ENCODE measurements at places on chromosomes 3 and 15.

DNA sequence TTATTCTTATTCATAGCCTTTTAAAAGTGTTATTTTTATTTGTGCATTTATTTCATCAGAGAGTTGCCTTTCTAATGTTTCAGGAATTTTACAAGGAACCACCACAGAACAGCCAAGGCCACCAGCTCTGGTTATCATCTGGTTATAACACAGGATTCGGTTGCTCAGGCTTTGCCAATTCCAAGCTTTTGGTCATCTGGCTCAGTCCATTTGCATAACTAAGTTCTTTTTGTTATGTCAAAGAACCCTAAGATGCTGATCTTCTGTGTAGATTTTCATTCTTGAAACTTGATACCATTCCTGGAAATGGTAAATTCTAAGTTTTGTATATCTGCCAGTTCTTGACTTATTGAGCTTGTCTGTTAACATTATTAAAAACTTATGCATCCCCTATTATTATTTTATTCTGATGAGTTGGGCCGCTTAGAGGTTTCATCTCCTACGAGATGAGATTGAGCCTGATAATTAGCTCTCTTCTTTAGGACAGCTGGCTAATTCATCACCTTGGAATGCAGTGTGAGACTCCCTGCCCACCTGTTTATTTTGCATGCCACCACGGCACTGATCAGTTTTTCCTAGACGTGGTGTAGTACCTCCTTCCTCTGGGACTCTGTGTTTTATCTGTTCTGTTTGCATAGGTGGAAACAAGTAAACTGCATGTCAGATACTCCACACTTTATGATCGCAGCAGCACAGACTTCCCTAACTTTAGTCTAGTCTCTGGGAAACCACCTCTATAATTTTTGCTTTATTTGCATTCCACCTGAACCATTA is 264.8 kb downstream of the SLCO3A1 start:
- no peak for DNase-seq

DNA sequence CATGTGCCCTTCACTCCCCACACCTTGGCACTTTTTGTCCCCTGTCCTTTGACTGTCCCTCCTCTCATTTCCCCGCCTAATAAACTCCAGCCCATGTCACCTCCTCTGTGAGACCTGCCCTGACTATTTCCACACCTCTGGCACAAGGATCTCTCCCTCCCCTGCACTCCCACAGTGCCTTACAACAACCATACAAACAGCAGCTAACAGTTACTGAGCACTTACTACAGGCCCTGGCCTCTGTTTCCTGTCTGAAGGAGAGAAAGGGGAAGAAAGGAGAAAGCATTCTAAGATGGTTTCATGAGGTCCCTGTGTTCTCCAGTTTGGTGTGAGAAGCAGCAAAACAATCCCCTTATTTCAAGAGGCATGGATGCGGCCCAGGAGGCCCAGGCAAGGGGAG is 20.0 kb upstream of the TRH start:
- no peak for DNase-seq

DNA sequence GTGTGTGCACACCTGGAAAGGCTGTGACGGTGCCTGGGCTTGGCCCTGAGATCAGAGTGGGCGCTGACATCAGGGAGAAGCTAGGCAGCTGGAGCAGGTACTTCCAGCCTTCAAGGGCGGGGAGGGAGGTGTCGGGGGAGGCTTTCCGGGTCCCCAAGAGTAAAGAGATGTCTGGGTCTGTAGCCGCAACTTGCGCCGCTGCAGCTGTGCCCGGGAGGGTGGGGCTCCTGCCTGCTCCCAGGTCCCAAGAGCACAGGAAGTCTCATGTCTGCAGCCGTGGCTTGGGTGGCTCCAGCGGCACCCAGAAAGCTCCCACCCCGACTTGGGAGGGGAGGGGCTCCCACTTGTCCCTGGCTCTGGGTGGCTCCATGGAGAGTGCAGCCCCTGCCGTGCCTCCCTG is 103.2 kb upstream of the BNIP2 start:
- DNase-seq: no peak

- DNase-seq: no peak
Measured at GRCh38 chr15:65390447-65390846, 12.6 kb upstream of the IGDCC3 start.

DNA sequence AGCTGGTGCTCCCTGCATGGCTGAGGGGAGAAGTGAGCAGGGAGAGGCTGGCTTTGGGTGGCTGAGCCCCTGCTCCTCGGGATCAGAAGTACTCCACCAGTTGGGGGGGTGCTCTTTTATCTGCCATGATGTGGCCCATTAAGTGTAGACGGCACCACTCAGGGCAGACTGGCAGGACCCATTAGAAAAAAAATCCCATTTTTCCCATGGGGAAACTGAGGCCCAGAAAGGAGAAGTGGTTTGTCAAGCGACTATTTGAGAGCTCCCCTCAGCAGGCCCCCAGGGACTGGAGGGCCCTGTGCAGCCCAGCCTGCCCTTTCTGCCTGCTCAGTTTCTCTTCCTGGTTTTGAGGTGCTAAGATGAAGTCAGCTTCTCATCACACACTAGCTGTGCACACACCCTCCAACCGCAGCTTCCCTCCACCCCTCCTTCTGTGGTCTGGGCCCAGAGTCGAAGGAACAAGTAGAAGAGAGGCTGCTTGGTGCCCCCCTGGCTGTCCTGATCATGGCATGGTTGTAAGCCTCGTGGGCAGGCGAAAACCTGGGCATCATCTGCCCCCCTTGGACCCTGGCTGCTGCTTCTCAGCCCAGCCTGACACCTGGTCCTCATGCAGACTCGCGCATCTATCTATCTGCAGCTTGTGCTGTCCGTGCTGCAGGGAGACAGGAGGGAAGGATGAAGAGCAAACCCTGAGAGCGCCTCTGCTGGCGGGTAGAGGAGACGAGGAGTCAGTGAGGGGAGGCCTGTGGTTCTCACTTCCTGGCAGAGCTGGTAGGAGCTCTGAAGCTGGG is 5.6 kb downstream of the CSK start:
- DNase-seq: no peak

- no peak for DNase-seq
Measured at GRCh38 chr15:78621810-78622402, 1.1 kb upstream of the CHRNA3 start.

DNA sequence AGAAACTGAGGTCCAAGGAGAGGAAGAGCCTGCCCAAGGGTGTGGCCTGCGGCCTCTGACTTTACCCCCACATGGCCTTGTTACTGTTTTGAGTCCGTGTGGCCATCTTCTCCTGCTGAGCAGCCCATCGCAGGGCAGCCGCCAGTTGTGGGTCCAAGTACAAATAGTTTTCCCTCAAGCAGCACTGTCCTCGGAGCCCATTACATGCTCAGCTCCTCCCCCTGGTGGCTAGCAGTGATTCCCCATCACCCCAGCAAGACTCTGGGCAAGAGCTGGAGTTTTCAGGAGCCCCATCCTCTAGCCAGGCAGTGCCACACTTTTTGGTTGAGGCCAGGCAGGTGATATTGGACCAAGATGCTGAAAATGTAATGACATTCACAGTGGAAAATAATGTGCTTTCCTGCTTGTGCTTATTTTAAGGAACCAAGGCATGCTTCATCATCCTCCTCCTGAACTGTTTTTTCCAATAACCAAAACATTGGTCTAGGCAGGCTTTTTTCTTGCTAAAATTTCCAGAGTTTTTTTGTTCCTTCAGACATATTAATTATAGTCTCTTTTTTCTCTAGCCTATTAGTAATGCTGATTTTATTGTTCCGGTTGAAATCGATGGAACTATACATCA is 23.2 kb upstream of the VILL start:
- DNase-seq: no peak

- DNase-seq: no peak
Measured at GRCh38 chr3:73332558-73332957, 271.1 kb downstream of the EBLN2 start.

DNA sequence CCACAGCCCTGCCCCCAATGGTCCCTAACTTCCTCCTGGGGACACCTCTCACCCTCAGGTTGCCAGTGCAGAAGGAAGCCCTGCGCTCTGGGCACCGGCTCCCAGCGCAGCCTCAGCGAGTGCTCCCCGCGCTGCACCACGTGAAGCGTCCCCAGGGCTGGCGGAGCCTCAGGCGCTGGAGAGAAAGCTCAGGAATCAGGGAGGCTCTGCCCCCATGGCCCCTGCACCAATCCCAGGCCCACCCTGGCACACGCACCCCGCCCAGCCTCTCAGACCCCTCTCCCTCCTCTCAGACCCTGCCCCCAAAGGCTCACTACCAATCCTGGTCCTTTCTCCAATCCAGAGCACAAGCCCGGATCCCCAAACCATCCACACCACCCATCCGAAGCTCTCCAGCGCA is 6.9 kb downstream of the COL7A1 start:
- DNase-seq: no peak

- no peak for DNase-seq
Measured at GRCh38 chr3:154786724-154787123, 293.4 kb upstream of the MME start.

GRCh38 chr3:103127737-103128136 is 692.9 kb downstream of the ZPLD1 start:
- DNase-seq: no peak

DNA sequence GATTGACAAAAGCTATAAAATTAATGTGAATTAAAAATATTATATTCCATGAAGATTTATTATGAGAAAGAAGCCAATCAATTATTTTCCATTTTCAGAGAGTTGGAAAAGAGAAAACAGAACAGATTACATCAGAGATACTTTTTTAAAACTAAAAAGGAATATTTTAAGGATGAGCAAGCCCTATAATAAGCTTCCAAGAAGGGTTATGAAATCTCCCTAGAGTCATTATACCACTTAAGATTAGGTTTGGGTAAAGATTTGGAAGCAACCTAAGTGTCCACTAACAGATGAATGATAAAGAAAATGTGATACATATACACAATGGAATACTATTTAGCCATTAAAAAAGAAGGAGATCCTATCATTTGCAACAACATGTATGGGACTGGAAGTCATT is 51.6 kb upstream of the FSIP1 start:
- DNase-seq: no peak

DNA sequence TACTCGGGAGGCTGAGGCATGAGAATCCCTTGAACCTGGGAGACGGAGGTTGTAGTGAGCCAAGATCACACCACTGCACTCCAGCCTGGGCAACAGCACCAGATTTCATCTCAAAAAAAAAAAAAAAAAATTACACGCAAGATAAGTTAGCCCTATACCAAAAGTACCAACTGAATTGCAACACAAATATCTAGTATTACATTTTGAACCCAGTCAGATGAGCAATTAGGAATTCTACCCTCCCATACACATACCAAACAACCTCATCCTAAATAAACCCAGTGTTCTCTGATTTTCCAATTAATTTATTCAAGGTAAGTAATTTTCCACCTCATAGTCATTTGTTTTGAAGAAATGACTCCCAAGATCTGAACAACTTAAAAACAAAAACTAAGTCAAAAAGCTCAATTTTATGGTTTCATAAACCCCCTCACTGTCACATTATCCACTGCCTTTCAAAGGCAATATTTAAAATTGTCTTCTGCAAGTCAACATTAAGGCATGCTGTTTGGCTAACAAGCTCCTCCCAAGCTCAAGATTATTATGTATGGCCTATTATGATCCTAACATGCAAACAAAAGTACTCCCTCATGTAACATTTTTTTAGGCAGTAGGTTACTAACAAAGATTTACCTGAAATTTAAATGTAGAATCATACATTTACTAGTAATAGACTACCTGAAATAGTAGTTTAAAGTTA is 4.5 kb downstream of the RAF1 start:
- no peak for DNase-seq

DNA sequence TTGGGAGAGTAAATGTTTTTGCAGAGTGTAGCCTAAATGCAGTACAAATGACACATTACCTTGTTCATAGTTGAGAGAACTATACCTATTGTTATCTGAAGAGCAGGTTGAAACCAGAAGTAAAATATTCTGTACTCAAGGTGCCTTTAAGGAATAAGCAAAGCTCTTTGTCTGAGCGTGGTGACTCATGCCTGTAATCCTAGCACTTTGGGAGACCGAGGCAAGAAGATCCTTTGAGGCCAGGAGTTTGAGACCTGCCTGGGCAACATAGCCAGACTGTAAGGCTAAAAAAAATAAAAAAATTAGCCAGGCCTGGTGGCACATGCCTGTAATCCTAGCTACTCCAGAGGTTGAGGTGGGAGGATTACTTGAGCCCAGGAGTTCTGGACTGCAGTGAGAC is 2.2 kb upstream of the RNF13 start:
- no peak for DNase-seq

DNA sequence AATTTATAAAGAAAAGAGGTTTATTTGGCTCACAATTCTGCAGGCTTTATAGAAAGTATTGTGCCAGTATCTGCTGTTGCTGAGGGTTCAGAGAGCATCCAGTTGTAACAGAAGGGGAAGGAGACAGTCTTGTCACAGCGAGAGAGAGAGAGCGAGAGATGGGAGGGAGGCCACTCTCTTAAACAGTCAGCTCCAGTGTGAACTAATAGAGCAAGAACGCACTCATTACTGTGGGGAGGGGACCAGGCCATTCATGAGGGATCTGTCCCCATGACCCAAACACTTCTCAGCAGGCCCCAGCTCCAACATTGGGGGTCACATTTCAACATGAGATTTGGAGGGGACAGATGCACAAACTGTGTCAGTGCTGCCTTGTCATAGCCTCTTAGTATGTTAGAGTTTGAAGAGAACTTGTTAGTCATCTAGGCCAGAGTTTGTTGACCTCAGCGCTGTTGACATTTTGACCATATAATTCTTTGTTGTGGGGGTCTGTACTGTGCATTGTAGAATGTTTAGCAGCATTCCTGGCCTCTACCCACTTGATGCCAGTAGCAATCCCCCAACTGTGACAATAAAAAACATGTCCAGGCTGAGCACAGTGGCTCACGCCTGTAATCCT is 15.3 kb downstream of the STARD9 start:
- no peak for DNase-seq

- no peak for DNase-seq
Measured at GRCh38 chr15:78620021-78620526, 722 bp downstream of the CHRNA3 start.

DNA sequence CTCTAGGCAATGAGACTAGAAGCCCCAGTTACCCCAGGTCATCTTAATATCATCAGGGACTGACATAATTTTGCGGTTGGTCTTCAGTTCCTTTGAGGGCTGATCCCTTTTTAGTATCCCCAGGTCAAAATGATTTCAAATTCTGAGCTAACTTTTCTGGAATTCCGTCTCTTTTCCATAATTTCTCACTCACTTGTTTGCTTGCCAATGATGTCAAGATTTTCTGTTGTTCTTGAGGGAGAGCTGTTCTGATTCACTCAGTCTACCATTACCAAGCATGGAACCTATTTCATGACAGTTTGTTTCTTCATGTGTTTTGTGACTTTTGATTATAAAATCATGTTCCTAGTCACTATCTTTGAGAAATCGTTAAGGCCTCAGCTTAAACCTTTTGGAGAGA is 190.5 kb upstream of the LYSMD4 start:
- no peak for DNase-seq

DNA sequence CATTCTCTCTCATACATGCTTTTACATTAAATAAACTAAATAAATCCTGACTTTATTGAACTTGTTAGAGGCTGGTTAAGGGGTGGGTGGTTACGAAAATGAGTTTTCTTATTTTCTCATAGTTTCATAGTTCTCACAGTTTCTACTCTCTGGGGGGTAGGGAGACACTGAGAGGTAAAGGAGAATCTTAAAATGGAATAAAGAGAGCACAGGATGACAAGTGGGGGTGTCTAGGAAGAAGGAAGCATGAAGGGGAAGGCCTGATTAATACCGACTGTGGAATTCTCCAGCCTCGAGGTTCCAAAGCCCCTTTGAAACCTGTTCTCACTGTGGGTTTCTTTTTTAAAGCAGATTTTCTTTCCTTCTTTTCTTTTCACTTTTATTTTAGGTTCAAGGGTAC is 66.4 kb upstream of the TRA2B start:
- DNase-seq: no peak
